ENCODE measurements at places on chromosomes 1 and 21. TPM values are rescaled to one million over a fixed set of nuclear protein-coding genes. Genes with fewer than 3 reads are reported as not detected.

- DNase-seq = peak; percentile 82
- H3K36me3 ChIP-seq = no peaks in the 10 kb centered on the region
- no peaks in the 10 kb centered on the region for H3K27me3 ChIP-seq
- H3K4me1 ChIP-seq = peaks cover 56% of the 10 kb centered on the region
- peak overlapping the region; percentile 93 for H3K4me3 ChIP-seq
- peak overlapping the region; percentile 96 for H3K27ac ChIP-seq
Observed at GRCh38 chr1:64965366-64966157, 787 bp downstream of the JAK1 start.

GRCh38 chr1:1763657-1764621, 14.3 kb downstream of the NADK start:
- no peaks in the 10 kb centered on the region for H3K4me1 ChIP-seq
- peaks cover 33% of the 10 kb centered on the region for H3K36me3 ChIP-seq
- no peak overlapping the region for H3K27ac ChIP-seq
- DNase-seq = no peak

GRCh38 chr1:246689409-246690008, 34.7 kb upstream of the SCCPDH start:
- peak; percentile 36 for DNase-seq
- no peak overlapping the region for H3K27ac ChIP-seq
- H3K27me3 ChIP-seq = no peaks in the 10 kb centered on the region
- no peak overlapping the region for H3K4me3 ChIP-seq

GRCh38 chr1:201732351-201732750, 96.6 kb upstream of the IPO9 start:
- no peaks in the 10 kb centered on the region for H3K27me3 ChIP-seq
- H3K36me3 ChIP-seq = no peaks in the 10 kb centered on the region
- no peak overlapping the region for H3K4me3 ChIP-seq
- H3K4me1 ChIP-seq = no peaks in the 10 kb centered on the region

- no peak overlapping the region for H3K27ac ChIP-seq
- H3K4me1 ChIP-seq = no peaks in the 10 kb centered on the region
- no peaks in the 10 kb centered on the region for H3K27me3 ChIP-seq
- H3K36me3 ChIP-seq = no peaks in the 10 kb centered on the region
Observed at GRCh38 chr1:16181887-16182719, 26.2 kb upstream of the EPHA2 start.

The MTOR gene
- 46.8 TPM for total RNA-seq

The RIPPLY3 gene
- total RNA-seq = not detected

DNA sequence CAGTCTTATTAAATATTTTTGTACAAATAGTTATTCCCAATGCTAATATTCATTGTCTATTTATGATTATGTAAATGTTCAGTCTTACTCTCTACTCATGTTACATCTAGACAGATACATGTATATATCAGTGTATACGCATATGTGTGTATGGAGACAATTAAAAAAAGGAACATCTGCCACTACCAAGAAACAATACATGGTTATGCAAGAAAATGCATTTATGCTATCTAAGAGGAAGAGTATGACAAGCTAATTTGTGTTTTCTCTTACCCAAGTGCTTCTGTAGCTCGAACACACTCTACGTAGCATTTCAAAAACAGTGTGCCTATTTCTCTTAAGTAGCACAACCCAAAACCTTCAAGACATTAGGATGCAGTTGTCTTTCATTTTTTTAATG, 6.1 kb upstream of the RLF start:
- H3K36me3 ChIP-seq = no peaks in the 10 kb centered on the region
- H3K4me3 ChIP-seq = no peak overlapping the region
- no peaks in the 10 kb centered on the region for H3K4me1 ChIP-seq
- no peak for DNase-seq
- H3K27me3 ChIP-seq = no peaks in the 10 kb centered on the region

GRCh38 chr1:15180189-15180588, 26.6 kb downstream of the TMEM51 start:
- H3K4me1 ChIP-seq = no peaks in the 10 kb centered on the region
- no peaks in the 10 kb centered on the region for H3K36me3 ChIP-seq
- no peak for DNase-seq
- no peak overlapping the region for H3K4me3 ChIP-seq
- no peaks in the 10 kb centered on the region for H3K27me3 ChIP-seq
- no peak overlapping the region for H3K27ac ChIP-seq
